ENCODE measurements at places on chromosomes 13 and 19.

- DNase-seq, result no peak
Observed at GRCh38 chr19:7068599-7068998, 904 bp upstream of the ZNF557 start.

DNA sequence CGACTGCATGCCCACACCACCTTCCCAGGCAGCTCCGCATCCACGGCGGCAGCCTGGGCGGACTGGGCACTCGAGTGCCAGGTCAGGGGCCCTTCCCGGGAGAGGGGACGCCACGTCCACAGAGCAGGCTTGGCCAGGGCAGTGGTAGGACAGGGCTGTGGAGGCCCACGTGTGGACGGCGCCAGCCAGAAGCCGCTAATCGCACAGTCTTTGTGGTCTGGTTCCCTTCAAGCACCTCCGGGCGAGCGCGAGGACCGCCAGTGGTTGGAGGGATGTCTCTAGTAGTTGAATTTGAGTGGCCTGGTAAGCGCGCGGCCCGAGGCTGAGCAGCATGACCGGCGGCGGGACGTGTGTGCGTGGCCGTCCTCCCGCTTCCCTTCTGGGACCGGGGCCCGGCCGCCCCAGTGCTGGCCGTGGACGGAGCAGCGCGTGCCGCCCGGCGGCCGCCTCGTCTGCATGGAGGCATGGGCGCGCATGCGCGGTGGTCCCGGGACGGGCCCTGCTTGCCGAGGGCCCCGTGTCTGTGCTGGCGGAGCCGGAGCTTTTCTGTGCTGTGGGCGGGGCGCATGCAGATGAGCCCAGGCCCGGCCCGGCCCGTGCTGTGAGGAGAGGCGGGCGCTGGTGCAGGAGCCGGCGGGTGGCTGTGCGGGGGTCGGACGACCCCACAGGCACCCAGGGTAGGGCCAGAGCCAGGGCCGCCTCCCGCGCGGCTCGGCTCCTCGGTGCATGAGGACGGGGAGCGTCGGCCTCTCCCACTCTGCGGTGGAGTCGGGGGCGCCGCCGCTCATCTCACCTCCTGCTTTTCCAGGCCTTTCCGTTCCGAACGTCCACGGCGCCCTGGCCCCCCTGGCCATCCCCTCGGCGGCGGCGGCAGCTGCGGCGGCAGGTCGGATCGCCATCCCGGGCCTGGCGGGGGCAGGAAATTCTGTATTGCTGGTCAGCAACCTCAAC is 8.6 kb downstream of the PTBP1 start:
- no peak for DNase-seq

DNA sequence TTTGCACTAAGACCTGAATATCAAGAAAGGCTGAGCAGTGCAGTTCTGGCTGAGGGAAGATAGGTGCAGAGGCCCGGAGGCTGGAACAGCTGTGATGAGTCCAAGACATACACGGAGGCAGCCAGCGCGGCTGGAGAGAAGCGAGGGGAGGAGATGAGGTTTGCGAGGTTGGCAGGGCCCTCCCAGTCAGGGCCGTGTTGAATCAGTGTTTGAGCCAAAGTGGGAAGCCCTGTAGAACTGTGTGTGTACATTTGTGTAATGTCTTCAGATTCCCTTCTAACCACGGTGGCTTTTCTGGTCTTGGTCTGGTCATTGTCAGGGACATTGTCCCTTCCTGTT is 34.9 kb downstream of the PAK4 start:
- DNase-seq, result no peak

DNA sequence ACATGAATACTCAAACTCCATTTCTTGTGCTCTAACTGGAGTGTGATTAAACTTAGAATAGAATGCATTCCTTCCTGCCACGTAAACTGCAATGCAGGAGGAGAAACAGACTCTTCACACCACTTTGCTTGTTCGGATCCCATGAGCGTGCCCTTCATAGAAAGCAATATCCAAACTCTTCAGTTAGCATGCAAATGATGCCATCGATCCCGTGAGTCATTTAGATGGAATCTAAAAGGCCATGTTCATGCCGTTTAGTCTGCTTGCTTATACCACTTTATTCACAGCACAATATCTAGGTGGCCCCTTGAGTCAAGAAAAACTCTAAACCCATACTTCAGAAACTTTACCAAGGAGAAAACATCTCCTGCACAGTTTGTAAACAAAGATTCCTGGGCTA is 225.8 kb downstream of the OXGR1 start:
- DNase-seq, result no peak

DNA sequence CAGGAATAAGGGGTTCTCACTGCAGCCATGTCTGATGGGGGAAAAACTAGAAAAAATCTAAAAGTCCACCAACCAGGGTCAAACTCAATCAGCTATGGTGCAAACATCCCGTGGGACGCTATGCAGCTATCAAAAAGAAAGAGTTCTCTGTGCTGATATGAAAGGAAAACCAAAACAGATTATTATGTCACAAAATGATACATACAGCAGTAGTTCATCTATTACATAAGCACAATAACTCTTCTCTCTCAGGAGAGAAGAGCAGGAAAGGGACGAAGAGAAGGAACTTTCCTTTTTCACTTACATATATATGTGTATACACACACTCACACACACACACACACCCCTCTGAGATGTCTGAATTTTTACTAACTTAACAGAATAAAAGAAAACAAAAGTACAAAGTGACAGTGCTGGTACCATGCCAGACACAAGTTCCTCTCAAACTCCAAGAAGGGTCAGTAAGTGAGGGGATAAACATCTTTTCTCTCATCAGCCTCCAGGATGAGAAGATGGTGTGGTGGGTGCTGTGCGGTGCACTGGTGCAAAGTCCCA is 2.9 kb upstream of the FKRP start:
- no peak for DNase-seq

DNA sequence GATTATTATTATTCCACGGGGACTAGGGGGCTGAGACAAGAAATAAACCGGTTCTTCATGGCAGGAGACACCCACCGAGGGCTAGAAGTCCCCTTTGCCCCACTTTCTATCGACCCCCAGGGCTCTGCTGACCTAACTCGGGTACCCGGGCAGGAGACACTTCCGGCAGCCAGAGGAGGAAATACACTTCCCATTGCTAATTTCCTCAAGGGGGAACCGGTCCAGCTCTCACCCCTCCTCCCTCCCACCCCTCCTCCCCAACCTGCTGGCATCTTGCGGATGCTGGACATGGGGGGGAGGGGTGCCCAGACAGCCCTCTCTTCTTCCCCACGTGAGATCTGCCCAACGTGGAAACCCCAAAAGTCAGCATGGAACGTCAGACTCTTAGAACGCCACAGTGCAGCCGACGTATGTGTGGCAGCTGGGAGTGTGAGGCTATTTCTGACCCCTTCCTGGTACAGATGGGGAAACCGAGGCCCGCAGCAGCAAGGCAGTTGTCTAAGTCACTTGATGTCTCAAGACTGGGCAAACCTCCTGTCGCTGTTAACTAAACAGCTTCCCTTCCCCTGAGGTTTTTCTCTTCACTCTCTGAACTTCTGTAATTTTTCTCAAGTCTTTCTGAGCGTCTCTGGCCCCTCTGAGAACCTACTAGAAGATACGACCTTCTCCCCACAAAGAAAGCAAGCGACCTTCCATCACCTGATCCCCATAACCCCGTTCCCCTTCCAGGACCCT is 3.6 kb downstream of the GPR4 start:
- peak; percentile 32 for DNase-seq

- no peak for DNase-seq
Observed at GRCh38 chr19:58497634-58498170, 14.1 kb downstream of the SLC27A5 start.

DNA sequence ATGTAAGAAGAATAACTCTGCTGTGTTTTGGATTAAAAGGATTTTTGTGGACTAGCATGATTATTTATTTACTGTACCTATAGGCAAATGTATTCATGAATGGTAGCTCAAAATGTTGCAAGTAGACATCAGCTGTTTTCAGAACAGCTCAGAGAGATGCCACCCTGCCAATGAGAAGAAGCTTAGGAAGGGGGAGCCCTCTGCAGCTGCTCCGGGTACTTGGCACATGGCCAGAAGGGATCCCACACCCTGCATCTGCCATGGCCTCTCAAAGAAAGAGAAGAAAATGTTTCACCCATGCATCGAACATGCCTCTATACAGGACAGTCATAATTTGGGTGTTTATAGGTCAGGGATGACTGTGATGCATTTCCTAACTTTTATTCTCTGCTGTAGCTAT is 30.5 kb upstream of the MBNL2 start:
- no peak for DNase-seq

DNA sequence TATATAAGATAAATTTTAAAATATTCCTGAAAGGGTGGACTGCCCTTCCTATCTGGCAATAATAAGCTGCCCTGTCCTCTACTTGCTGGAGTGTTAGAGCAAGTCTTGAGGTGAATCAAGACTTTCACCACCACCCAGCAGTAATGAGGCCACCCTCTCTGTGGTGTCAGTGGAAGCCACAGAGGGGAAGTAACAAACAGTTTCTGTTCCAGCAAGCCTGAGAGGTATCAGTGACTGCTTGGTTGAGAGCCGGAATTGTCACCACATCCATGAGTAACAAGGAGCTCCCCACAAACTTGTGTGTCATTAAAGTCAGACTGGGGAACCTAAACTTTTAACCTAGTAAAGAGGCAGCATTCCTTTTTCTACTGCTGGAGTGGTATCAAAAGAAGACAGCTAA is 532.7 kb upstream of the SPRY2 start:
- DNase-seq, result peak; percentile 94

DNA sequence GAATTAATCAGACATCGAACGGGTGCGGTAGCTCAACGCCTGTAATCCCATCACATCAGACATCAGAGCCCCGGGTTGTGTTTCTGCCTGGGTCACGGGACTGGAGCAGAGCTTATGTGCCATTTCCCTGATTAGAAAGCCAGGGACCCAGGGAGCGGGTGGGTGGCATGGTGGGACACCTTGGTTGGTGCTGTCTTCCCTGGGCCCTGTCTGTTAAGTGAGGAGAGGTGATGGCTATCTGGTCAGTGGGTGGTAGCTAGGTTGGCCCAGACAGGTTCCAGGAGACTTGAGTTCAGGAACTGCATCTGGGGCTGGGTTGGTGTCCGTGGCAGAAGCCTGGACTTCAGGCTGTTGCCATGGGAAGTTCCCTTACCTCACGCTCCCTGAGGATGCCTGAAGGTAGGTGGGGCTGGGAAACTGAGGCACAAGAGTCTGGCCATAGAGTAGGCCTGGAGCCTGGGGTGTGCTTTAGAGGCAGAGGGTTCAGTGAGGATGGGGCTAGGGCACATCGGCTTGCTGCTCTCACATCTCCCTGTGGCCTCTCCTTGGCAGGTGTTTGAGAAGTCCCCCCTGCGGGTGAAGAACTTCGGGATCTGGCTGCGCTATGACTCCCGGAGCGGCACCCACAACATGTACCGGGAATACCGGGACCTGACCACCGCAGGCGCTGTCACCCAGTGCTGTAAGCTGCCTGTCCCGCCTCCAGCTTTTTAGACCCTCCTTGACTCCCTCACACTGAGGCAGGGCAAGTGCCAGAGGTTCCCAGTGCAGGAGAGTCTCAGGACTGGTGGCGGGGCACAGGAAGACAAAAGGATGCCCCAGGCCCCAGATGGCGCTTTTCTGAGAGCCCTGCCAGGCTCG is 2.1 kb downstream of the RPL18A start:
- DNase-seq, result no peak

GRCh38 chr13:44307255-44307654 is 66.4 kb upstream of the SERP2 start:
- DNase-seq, result no peak

GRCh38 chr19:53999694-54000093 is 8.3 kb downstream of the CACNG6 start:
- DNase-seq, result no peak

- no peak for DNase-seq
Observed at GRCh38 chr13:107025991-107026390, 458.1 kb upstream of the ARGLU1 start.

DNA sequence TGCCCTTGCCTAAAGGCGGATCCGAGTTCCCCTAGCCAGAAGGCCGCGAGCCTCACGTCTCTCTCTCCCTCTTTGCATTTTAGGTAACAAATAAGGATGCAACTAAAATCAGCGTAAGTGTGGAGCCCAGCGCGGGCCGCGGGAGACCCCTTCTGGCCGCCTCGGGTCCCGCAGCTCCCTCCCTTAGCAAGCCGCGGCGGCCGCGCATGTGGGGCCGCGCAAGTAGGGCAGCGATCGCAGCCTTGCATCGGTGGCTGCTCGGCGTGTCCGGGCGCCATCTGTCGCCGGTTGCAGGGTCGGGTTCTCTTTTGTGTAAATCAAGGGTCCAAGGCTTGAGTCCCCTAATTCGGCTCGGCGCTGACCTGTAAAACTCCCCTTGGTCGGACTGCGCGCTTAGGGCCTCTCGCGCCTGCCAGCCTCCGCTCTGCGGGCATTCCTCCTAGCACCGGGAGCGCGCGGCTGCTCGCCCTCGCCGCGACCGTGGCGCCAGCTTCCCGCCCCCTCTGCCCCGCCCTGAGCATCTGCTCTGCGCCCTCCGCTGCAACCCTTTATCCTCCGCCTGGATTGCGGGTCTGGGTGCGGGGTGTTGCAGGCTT is 2.7 kb downstream of the VSTM2B start:
- DNase-seq, result peak; percentile 19

DNA sequence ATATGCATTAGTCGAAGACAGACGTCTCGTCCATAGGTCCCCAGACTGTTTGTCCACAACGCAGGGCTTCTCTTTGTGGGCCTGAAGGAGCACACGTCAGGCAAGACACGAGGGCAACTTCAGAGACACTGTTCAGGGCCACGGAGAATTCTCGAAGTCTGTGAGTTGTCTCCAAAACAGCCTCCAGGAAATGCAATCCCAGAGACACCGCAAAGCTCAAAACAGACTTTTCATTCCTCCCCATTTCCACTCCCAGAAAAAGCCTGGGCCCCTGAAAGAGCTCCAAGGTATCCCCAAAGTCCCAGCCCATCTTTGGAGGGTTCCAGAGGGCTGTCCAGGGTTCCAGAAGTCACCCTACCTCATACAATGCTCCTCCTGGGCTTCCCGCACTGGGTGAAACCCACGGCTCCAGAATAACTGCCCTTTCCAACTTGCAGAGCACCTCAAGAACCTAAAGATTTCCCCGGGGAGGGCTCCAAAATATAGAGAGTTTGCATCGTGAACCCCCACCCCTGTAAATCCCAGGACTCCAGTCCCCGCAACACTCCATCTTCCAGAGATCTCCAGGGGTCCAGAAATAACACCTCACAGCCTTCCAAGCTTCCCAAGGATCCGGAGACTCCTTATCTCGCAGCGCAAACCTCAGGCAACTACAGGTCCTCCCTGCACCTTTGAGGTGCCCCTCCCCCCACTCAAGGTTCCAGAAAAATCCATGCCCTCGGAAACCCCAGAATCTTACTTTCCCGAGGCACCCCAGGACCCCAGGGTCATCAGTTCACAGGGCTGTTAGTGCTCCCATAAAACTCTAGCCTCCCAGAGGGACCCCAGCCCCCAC is 687 bp upstream of the FTL start:
- peak; percentile 28 for DNase-seq

DNA sequence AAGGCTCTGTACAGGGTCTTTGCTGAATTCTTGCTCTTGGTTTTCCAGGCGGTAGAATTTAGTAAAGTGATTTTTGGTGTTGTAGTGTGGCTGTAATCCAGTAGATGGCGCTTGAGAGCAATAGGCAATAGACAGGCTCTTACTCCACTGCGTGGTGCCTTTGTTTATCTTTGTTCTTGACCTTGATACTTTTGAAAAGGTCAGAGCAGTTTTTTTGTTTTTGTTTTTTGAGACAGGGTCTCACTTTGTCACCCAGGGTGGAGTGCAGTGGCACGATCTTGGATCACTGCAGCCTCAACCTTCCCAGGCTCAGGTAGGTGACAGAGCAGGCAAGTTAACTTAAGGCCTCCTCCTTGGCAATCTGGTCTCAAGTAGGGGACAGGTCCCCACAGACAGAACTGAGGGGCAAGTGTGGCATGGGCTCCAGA is 12.2 kb upstream of the LILRA5 start:
- peak; percentile 76 for DNase-seq
